ENCODE measurements at places on chromosomes 7 and 10. TPM values are rescaled to one million over a fixed set of nuclear protein-coding genes. Genes with fewer than 3 reads are reported as not detected.

DNA sequence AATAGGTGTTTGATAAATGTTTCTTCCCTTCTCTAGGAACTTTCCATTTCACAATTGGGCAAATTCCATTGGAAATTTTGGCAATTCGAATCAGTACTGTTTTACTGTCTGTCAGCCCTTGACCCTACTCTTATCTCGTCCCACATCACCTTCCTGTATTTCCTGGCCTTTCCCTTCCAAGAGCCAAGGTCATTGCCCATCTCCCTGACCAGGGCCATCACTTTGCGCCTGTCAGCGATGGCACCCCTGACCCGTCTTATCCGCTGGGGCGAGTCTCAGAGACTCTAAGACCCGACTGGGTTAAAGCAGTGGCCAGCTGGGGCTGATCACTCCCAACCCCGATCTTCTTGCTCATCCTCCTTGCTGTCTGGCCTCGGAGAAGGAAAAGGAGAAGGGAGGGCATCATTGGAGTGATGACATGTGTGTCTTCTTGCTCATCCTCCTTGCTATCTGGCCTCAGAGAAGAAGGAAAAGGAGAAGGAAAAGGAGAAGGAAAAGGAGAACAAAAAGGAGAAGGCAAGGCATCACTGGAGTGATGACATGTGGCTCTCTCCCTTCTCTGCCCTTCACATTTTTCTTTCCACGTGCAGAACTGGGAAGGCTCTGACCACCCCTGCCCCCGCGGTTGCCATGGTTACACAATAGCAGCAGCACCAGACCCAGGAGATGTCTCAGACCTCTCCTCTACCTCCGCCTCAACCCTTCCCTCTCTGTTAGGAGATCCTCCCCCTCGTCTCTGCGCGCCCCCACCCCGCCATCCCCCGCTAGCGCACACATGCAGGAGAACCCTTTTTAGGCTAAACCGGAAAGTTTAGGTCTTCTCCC, 2.0 kb downstream of the SEMA3D start:
- no peak for DNase-seq

AGAP9 gene
- total RNA-seq, result 12.3 TPM

DNA sequence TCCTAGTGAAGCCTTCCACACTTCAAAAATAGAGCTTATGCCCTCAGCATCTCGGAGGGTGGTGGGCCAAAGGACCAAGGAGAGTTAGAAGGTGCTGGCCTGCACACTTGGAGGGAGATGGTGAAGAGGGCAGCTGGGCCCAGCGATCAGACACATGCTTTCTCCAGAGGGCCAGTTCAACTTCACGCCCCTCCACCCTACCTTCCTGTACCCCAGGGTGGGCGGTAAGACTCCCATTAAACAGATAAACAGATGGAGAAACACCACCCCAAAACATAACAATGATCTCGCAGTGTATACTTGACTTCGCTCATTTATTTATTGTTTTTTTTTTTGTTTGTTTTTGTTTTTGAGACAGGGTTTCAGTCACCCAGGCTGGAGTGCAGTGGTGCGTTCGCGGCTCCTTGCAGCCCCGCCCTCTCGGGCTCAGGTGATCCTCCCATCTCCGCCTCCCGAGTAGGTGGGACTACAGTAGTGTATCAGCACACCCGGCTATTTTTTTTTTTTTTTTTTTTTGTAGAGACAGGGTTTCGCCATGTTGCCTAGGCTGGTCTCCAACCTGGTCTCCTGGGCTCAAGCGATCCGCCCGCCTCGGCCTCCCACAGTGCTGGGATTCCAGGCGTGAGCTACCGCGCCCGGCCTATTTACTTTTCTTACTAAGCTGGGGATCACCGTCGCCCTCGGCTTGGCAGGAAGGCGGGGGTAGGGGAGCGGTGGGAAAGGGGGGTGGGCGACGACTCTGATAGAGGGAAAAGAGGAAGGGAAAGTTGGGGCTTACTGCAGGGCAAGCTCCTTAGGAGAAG, 1.8 kb downstream of the C10orf95 start:
- peak; percentile 80 for DNase-seq

SYT15B gene
- total RNA-seq, result 0.38 TPM

All from CD4-positive, alpha-beta memory T cell (primary cell).